ENCODE measurements at places on chromosomes 7 and 10.

- no peak for DNase-seq
These were observed 228.4 kb downstream of the FANK1 start for GRCh38 chr10:126124668-126125349.

DNA sequence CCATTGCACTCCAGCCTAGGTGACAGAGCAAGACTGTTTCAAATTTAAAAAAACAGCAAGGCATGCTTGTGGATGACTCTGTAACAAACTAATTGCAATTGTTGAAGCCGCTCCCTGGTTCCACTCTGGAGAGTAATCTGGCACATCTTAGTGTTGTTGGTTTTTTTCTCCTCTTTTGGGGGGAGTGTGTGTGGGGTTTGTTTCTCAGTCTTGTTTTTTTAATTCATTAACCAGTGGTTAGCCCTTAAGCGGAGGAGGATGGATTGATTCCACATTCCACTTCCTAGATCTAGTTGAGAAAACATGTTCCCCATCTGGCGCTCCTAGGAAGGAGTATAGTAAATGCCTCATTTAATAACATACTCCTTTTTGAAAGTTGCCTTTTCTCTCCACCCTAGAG is 8.6 kb upstream of the ZNF713 start:
- no peak for DNase-seq

- DNase-seq: no peak
These were observed 49.7 kb upstream of the DDC start for GRCh38 chr7:50614721-50615518.

GRCh38 chr10:126686268-126686667 is 15.8 kb upstream of the C10orf90 start:
- no peak for DNase-seq

DNA sequence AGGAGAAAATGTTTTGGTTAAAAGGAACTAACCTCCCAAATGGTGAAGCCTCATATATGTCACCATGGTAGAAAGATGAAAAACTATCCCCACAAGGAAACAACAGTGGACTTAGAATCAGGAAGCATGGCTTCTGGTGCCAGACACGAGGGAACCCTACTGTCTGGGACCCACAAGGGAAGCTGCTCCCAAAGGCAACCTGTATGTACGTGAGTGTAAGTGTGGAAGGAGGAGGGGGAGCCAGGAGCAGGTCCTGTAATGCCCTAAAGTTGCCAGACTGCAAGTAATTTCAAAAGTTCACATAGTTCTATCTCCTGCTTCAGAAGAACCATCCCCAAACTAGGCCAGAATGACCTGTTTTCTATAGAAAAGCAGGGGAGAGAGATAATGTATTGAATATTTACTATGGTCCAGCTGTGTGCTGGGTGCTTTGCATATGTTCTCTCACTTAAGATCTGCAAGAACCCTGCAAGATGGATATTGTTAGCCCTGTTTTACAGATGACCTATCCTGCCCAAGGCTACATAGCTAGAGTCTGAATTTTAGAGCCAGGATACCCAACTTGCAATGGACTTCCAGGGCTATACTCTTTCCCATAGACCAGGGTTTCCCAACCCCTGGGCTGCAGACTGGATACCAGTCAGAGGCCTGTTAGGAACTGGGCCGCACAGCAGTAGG is 19.2 kb downstream of the DUSP5 start:
- DNase-seq: no peak

DNA sequence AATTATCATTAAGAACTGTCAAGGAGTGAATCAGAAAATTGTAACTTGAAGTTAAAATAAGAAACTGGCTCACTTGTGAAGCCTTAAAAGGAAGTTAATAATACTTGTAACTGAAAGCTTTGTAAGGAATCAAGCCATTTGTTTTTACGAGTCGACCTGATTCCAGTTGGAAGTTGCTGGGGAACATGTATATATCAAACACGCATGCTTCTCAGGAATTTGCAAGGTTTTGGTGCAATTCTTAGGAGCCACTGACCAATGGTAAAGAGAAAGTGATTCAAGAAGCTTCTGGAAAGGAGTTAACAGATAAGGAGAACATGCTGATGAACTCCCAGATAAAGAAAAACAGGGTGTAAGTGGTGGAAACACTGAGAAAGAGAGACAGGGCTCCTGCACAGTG is 56.4 kb downstream of the ETV1 start:
- DNase-seq: no peak

- DNase-seq: no peak
These were observed 163.0 kb upstream of the PPP1R3A start for GRCh38 chr7:114081606-114082425.

- no peak for DNase-seq
These were observed 54.9 kb upstream of the ELN start for GRCh38 chr7:73973091-73973490.

- no peak for DNase-seq
These were observed 31.5 kb downstream of the MPLKIP start for GRCh38 chr7:40102897-40103296.
